NCI-H510A treated with DMSO at 0.1 percent for 48 hours (cell line): ENCODE measurements at places on chromosomes 13 and 19.

GRCh38 chr19:556611-557382 is 12.9 kb downstream of the GZMM start:
- no peak for DNase-seq

DNA sequence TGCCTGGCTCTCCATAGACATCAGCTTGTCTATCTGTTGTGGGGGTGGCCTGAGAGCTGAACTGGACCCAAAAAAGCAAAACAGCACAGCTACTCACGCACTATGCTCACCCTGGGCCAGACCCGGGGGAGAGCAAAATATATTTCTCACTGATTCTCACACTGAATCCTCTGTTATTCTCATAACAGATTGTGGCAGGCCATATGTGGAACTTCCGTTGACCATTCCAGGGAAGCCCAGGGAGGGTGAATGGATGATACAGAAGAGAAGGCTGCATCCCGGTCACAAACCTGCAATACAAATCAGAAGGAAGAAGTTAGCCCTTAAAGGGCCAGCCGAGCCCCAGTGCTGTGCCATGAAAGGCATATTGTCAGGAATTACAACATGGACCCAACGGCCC is 362.5 kb downstream of the ZNF536 start:
- DNase-seq = no peak

- no peak for DNase-seq
Observed at GRCh38 chr19:55777528-55777927, 8.6 kb downstream of the RFPL4AL1 start.

GRCh38 chr19:34217952-34218817 is 36.2 kb upstream of the GARRE1 start:
- peak; percentile 84 for DNase-seq

GRCh38 chr13:36107521-36107920 is 23.7 kb downstream of the DCLK1 start:
- DNase-seq = no peak

DNA sequence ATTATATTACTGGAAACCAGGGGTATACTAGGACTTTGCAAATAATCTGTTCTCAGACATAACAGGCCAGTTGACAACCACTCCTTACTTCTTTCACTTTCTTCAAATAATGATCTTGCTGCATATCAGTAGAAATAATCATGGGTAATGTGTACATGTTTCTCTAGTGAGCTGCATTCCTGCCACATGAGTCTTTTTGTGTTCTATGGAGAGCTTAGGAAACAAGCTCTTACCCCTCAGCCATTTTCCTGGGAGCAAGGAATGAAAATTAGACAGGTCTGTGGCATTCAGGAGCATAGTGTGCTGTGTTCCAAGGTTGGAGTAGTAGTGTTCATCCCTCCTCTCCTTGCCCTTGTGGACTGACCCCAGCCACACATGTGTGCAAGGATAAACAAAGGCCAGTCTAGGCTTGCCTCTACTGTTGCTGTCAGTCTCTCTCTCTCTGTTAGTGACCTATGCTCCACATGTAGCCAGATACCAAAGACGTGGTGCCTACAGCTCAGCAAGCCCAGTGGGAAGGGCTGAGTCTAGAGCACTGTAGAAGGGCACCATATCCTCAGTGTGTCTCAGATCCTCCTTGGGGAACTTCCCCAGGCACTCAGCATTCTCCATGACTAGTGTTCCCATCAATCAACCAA is 11.5 kb upstream of the OXGR1 start:
- no peak for DNase-seq

DNA sequence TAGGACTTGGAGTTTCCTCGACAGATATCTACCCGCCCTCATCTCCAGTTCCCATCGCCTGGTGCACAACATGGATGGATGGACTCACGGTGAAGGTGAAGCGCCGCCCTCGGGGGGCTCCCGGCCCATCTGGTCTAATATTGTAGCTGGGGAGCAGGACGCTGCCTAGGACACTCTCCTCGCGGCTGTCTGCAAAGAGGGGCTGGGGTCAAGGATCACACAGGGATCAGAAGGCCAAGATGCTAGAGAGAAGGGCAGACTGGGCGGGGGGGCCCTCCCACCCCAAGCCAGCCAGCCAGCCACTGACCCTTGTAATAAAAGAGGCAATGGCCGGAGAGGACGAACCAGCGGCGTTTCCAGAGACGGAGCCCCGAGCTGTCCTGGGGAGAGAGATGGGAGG is 7.1 kb downstream of the PLEKHA4 start:
- no peak for DNase-seq

DNA sequence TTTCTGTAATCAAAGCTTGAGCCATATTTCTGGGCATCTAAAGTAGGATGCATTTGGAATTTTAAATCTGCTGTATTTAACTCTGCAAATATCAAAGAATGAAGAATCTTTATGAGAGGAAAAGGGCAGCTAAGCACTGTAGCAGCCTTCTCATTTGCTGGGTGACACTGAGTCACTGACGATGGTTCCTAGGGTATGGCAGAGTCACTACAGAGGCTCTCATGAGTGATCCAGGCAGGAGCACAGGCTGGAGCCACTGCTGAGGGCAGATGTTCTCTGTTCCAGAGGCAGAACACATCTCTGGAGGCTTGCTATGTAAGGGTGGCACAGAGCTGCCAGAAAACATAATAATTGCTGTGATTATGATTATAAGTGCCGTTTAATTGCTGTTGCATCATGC is 340.7 kb upstream of the HTR2A start:
- no peak for DNase-seq

DNA sequence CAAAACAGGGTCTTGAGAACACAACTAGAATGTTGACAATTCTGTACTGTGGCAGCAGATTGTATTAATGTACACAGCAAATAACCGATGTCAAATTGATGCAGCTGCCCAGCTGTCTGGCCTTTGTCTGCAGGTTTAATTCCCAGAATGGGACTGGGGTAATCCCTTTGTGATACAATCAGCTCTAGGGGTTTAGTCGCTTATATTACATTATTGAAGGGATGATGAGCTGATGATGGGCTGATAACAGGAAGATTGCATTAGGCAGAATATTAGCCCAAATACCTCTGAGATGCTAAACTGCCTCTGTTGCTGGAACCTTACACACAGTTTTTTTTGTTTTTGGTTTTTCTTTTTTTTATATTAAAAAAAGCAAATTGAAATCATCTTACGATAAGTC is 265.0 kb downstream of the RBM26 start:
- no peak for DNase-seq

GRCh38 chr19:16327501-16327900 is 2.9 kb downstream of the KLF2 start:
- no peak for DNase-seq

GRCh38 chr13:74819549-74819948 is 662.4 kb downstream of the TBC1D4 start:
- no peak for DNase-seq

- no peak for DNase-seq
Observed at GRCh38 chr19:3313199-3313575, 53.2 kb upstream of the NFIC start.

DNA sequence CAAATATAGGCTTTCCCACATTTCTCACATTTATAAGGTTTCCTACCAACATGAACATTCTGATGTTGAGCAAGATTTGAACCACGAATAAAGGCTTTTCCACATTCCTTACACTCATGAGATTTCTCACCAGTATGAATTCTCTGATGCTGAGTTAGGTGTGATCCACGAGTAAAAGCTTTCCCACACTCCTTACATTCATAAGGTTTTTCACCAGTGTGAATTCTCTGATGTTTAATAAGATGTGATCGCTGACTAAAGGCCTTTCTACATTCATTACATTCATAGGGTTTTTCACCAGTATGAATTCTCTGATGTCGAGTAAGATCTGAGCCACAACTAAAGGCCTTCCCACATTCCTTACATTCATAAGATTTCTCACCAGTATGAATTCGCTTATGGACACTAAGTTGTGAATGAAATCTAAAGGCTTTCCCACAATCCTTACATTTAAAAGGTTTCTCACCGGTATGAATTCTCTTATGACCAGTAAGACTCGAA is 19.0 kb downstream of the ZNF790 start:
- no peak for DNase-seq

DNA sequence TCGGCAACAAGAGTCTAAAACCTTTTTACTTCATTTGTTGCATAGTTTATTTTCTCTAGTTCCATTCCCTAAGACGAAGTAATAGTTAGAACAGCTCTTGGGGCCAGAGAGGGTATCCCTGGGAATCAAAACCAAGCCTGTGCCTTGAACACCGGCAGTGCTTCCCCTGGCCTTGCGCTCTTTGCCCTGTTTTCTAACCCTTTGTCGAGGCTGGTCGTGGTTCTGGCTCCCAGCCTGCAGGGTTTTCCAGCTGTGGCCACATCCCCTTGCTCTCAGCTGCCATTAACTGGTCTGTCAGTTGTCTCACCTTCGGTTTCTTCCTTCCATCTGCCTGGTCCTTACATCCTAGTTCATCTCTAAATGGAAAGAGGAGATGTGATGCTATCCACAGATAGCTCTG is 61.0 kb downstream of the HSPH1 start:
- DNase-seq = no peak

GRCh38 chr13:65857942-65858565 is 1372.1 kb downstream of the PCDH9 start:
- DNase-seq = no peak

DNA sequence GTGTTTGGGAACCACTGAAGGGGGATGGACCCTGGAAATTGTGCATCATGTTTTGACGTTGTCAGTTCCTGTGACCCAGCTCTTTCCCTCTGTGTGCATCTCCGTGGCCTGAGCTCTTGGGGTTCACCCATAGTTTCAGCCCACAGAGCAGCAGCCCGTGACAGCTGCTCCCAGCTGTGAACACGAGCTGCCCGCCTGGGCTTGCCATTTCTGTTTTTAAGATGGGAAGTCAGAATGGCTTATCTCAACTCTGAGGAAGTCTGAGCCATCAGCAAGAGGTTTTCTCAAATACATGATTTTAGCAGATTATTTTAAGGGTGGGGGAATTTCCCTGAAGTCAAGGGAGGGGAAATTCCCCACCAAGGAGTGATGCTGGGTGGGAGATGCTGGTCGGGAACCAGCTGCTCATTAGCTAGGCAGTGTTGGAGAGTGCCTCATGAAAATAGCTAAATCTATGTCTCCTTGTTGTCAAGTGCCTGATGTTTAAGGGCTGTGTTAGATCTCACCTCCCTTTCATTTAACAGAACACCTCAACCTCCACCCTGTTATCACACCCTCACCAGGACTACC is 34.8 kb upstream of the C1QTNF9 start:
- DNase-seq = no peak

DNA sequence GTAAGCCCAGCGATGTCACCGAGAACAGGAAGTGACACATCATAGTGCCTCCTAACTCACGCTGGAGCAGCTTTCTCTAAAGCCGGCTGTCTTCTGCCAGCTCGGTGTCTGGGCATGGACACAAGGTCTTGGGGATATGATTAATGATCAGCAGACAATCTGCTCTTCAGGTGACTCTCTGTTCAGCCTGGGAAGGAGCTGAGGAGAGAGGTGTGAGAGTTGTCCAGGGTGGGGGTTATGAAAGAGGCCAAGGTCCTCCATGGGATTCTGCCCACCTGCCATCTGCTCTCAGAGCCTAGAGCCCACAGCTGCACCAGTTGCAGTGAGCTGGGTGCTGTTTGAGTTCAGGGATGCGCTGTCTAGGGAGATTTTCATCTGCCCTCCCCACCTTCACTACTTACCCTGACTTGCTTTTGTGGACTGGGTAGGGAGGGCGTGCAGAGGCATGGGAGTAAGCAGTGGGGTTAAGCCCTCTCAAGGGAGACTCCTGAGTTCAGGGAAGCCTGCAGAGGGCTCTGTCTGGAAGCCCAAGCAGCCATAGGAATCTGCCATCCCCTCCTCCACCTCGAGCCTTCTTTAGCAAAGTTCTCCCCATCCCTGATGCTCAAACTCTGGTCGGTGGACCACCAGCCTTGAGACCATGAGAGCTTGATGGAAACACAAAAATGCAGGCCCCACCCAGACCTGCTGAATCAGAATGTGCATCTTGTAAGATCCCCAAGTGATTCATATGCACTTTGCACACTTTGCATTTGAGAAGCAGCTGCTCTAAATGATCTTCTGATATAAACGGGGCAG is 539.7 kb downstream of the RFC3 start:
- no peak for DNase-seq

DNA sequence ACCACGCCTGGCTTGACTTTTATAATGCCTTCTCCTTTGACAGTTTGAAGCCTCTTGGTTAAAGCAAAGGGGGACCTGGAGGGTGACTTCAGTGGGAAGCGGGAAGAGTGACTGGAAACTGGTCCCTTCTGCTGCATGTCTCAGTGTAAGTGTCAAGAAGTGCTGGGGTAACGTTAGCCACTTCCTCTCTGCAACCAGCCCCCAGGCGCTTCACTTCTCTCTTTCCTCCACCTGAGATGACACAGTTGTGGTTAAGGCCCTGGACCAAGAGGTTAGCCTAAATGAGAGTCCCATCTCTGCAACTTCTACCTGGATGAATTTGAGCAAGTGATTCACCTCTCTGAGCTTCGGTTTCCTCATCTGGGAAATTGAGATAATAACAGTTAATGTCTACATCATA is 16.3 kb downstream of the LEUTX start:
- no peak for DNase-seq

- DNase-seq = no peak
Observed at GRCh38 chr13:44044547-44045179, 165.0 kb downstream of the LACC1 start.

- DNase-seq = no peak
Observed at GRCh38 chr19:16379521-16380313, 55.1 kb downstream of the KLF2 start.

DNA sequence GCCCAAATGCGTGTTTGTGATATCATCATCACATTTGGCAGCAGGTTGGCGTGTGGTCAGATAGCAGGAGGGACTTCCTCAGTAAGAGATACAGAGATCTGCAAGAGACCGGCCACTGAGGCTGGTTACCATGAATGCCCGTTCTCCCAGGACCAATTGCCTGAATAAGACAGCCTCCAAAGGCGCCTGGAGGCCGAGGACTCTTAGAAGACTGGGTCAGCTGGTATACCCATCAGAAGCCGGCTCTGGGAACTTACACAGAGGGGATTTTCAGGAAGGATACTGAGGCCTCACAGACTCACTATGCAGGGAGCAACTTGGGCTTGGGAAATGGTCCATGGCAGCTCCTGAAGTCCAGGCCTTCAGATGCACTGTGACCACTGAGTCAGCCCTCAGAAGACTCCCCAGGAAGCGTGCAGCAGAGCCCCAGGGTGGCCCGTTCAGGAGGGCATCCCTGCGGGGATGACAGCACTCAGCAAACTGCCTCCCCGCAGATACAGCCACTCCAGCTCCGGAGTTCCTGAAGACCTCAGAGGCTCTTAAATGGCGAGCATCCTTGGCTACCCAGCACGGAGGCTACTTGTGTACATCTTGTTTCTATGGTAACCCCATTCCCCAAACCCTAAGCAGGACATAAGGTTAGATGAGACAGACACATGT is 26.4 kb upstream of the VSTM2B start:
- DNase-seq = no peak

DNA sequence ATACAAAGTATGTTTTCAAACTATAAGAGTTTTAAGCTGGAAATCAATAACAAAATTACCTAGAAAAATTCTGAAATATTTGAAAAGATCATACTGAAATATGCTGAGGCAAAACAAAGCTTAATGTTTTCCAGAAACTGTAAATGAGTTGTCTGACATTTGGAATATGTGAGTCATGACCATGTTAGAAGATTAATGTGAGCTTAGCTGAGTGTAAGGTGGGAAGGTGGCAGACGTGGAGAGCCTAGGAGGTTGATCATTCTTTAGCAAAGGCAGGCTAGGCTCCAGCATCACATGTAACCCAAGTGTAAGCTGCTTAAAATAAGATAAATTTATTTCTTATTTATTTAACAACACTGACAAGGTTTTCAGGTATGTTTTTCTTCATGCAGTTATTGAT is 2086.1 kb upstream of the PCDH20 start:
- DNase-seq = no peak
